ACHN (cell line): ENCODE measurements at places on chromosomes 2 and 18.

- peak; percentile 81 for DNase-seq
Measured at GRCh38 chr2:218398437-218399390, 954 bp upstream of the CTDSP1 start.

DNA sequence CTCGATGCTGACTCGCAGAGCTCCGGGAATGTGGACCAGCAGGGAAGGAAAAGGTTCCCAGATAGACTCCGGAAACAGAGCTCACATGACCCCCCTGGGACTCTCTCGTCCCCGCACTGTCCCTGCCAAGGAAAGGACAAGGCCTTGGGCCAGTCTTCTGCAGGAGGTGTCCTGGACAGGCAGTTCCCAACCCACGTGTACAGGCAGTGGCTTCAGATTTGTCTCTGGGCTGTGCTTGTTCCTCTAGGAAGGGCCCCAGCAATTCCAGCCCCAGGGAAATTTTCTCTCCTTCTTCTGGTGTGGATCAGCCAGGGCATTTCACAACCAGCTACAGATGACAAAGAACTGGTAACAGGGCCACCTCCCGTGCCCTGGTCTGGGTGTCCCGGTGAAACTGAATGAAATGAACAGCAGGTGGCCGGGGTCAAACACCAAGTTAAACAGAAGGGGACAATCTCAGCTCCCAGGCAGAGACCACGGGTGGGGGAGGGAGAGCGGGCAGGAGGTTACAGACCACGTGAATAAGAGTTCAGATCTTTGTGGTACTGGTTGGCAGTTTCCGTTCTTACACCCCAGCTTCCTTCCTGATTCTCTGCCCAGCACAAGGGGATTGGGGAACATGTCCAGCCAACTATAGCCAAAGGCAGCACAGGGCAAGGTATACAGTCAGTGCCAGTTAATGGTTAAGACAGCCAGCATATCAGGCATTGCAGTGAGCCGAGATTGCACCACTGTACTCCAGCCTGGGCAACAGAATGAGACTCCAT lies 52.2 kb upstream of the CAB39 start:
- no peak for DNase-seq

DNA sequence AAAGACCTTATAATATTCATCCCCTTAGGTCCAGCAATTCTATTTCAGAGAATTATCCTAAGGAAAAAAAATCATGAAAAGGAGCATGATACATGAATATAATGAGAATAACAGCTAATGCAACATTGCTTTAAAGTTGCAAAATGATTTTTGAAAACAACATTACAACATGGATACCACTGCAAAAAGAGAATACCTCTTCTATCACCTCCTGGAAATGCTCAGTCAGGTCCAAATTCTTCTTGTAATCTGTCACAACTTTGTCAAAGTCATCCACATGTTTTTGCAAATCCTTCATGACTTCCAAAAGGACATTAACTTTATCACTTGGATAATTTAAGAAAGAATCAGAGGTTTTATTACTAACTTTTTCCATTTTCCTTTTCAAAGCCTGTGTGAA lies 47.9 kb upstream of the TTN start:
- DNase-seq = no peak

GRCh38 chr2:181198183-181198864 lies 217.9 kb downstream of the UBE2E3 start:
- DNase-seq = no peak

- no peak for DNase-seq
Measured at GRCh38 chr2:218290316-218291261, 1.7 kb downstream of the TMBIM1 start.

GRCh38 chr18:4870177-4870773 lies 326.8 kb downstream of the AKAIN1 start:
- DNase-seq = no peak

- no peak for DNase-seq
Measured at GRCh38 chr2:122486705-122487415, 731.4 kb downstream of the TSN start.

DNA sequence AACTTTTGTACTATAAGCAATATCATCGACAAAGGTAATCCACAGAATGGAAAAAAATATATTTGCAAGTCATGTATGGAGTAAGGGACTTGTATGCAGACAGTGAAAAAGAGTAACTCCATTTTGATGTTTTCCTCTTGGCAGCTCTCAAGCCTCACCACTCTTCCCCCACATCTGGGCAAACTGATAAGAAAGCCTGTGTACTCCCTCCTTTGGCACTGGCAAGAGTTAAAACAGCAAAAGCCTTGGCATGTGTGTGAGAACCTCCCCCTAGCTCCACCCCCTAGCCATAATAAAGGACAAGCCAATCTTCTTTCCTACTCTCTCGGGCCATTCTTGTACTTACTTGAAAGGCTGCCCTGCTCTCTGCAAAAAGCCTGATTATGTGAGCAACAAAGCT lies 335.2 kb downstream of the LRATD1 start:
- DNase-seq = no peak

DNA sequence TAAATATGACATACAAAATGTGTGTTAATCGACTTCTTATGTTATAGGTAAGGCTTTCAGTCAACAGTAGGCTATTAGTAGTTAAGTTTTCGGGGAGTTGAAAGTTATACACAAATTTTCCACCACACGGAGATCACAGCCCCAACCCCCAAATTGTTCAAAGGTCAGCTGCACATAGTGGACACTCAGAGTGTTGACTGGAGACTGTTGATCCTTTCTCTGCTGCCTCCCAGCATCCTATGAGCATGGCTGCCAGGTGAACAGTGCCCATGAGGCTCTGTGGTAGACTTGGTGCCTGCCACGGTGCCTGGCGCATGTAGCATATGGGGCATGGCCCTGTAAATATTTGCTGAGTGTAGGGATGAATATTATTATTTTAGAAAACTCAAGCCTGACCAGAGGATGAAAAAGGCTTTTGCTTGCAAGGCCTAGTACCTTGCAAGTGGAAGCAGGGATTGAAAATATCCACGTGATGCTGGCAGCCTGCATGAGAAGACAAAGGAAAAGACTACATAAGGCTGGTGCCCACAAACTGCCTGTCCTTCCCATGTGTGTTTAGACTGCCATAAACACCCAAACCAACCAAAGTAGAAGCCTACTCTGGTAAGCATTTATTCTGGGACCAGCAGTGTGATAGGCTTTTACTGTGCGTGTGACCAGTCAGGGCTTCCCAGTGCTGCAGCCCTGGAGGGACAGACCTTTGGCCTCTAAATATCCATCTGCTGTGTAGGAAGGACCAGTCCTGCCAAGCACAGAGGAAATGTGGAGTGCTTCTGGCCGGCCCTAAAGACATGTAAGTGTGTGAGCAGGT lies 226.1 kb downstream of the LDLRAD4 start:
- no peak for DNase-seq

GRCh38 chr2:187495324-187495723 lies 47.3 kb upstream of the CALCRL start:
- DNase-seq = no peak

GRCh38 chr2:84858123-84858522 lies 22.8 kb downstream of the TRABD2A start:
- peak; percentile 11 for DNase-seq

DNA sequence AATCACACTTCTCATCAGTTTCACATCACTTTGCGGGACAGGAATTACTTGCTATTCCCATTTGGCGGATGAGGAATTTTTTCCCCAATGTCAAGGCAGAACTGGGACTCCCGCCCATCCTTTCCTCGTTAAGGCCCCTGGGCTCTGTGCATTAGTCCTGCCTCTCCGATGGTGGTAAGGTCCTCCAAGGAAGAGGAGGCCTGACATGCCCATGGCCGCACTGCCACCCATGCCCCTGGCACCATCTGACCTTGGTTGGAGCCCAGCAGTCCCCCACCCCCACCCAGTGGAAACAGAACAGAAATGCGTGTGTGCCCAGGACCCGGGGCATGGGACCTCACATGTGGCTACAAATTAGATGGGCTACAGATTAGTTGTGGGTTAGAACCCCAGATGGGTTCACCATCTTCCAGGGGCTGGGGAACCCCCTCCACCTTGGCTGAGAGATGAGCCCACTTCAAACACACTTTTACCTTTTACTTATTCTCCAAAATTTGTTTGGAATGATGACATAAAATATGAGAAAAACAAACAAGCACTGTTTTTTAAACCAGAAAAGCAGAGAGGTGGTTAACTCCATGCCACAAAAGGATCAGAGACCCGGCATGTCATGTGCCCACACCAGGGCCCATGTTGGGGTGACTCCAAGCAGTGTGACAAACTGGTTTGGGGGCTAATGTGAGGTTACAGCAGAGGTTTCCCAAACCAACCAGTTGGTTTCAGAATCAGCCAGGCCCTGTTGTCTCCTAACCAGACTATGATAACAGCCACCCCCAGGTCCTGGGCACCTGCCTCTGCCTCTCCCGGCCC lies 11.0 kb upstream of the DUSP2 start:
- no peak for DNase-seq

DNA sequence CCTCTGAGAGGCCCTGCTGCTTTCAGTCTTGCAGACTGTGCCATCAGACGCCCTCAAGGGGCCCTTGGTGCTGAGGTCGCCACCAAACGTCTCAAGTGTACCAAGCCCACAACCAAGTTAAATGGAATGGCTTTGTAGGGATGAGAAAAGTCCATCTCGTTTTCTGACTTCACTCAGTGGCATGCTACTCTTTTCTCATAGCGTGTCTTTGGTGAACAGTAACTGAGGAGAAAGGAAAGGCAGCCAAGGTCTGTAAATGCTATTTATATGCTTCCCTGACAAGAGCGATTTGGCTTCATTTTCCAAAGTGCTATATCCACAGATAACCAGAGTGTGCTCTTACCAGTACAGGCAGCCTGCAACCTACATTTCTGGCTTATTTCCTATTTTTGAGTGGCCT lies 123.0 kb downstream of the MTX2 start:
- DNase-seq = no peak

DNA sequence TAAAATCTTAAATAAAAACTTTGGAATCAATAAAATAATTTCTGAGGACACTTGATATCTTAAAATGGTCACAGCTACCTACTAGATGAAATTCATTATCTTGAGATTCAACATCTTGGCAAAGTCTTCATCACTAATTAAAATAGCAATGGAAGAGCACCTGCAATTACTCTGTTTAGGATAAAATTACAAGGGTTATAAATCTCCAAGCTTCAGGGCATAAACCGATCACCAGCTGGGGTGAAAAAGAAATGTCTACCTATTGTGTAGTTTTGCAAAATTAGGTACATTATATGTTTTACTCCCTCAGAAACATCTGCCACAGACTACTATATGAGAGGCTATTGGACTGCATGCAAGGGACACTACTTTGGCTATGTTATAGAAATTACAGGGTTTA lies 327.1 kb downstream of the CCDC178 start:
- DNase-seq = no peak

DNA sequence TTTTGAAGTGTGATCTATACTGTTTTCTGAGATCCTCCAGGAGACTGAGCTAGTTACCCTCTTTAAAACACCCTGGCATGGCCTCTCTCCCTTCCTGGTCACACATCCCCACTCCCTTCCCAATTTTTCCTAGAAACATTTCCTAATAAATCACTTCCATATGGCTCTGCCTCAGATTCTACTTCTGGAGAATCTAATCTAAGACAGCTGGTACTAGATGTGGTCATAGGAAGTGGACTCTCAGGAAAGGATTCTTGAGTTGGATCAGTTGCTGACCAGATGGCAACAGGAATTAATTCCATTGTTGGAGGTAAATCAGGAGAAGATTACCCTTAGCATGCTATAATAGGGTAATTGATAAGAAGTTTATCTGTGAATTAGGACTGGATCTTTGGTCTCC lies 310.5 kb downstream of the SATB2 start:
- no peak for DNase-seq

GRCh38 chr2:71102981-71103681 lies 26.9 kb downstream of the MCEE start:
- DNase-seq = no peak

- DNase-seq = no peak
Measured at GRCh38 chr2:186559848-186560247, 30.0 kb upstream of the ITGAV start.

DNA sequence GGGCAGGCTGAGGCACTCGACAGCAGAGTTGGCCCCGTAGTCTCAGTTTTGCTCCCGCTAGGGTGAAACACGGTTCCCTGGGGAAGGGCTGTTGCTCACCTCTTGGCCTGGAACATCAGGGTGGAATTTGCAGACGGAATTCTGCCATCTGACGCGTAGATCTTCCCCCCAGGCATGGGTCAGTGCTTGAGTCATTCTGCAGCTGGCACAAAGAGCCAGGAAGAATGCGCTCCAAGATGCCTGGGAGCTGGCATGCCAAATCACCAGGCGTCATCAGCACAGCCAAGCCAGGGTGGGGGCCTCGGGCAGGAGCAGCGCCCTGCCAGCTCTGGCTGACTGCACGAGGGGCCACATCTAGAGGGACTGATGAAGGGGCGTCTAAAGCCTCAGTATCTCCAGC lies 42.7 kb downstream of the ODC1 start:
- peak; percentile 99 for DNase-seq

- no peak for DNase-seq
Measured at GRCh38 chr2:212142631-212143030, 396.0 kb downstream of the ERBB4 start.

- no peak for DNase-seq
Measured at GRCh38 chr2:180325416-180326120, 318.5 kb upstream of the CWC22 start.

DNA sequence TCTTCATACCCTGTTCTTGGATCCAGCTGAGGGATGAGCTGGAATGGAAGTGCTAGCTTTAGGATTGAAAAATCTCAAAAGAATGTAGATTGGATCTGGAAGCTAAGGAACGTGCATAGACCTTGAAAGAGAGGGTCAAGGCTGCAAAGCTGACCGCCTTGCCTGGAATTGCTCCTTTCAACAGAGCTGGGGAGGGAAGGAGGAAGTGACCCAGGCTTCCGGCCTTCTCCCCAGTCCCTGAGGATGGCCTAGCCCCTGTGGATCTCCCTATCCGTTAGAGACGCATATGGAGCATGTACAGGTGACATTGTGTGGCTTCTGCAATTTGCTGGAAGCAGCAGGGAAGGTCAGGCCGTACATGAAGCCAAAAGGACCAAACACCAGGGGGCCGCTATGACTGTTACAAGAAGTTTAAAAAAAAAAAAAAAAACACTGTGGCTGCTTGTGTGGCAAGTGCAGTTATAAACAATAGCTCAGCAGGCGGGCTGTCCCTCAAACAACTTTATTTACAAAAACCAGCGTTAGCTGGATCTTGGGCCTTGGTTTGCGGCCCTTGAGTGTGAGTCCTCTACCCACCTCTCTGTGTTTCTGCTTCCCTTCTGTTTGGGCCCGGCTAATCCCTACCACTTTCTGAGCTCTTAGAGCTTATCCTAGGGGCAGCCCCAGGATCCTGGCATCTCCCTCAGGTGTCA lies 227.6 kb downstream of the SEPTIN10 start:
- DNase-seq = no peak

DNA sequence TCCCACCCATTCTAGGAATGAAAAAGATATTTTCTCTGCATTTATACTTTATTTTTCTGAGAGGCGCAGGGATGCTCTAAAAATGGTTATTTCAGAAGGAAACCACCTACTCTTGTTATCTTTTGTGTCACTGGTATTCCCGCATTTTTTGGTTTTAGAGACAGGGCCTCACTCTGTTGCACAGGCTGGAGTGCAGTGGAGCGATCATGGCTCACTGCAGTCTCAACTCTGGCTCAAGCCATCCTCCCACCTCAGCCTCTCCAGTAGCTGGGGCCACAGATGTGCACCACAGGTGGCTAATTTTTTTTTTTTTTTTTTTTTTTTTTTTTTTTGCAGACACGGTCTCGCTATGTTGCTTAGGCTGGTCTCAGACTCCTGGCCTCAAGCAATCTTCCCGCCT lies 135.9 kb downstream of the NCK2 start:
- DNase-seq = no peak

- no peak for DNase-seq
Measured at GRCh38 chr2:132915812-132916549, 246.0 kb upstream of the LYPD1 start.
